Hindlimb muscle (tissue), 1 donor: ENCODE measurements at places on chromosomes 7 and 10.

- no peak for DNase-seq
Observed at GRCh38 chr7:1679966-1680730, 10.1 kb downstream of the ELFN1 start.

DNA sequence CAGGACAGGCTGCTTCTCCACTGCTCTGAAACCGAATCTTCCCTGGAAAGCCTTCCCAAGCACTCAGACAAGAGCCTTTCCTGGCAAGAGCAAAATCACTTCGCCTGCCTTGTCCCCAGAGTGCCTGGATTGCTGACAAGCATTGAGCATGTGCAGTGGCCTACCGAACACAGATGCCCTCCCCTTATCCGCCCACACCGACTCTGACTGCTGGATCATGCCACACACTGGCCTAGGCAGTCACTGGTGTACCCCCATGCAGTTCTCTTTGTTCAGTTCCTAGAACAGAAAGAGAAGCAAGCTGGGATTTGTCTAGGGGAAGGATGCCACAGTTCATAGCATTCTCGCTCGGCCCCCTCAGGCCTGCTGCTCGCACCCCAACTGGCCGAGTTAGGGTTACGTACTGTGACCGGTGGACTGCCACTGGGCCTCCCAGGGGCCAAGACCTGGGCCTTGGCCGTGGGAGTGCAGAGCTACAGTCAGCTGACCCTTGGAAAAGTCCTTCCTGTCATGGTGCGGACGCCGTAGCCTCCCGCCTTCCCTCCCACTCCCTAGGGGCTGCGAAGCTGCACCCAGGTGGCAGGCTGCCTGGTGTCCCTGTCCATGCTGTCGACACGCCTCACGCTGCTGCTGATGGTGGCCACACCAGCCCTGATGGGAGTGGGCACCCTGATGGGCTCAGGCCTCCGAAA is 6.9 kb downstream of the ABCB8 start:
- DNase-seq: no peak

DNA sequence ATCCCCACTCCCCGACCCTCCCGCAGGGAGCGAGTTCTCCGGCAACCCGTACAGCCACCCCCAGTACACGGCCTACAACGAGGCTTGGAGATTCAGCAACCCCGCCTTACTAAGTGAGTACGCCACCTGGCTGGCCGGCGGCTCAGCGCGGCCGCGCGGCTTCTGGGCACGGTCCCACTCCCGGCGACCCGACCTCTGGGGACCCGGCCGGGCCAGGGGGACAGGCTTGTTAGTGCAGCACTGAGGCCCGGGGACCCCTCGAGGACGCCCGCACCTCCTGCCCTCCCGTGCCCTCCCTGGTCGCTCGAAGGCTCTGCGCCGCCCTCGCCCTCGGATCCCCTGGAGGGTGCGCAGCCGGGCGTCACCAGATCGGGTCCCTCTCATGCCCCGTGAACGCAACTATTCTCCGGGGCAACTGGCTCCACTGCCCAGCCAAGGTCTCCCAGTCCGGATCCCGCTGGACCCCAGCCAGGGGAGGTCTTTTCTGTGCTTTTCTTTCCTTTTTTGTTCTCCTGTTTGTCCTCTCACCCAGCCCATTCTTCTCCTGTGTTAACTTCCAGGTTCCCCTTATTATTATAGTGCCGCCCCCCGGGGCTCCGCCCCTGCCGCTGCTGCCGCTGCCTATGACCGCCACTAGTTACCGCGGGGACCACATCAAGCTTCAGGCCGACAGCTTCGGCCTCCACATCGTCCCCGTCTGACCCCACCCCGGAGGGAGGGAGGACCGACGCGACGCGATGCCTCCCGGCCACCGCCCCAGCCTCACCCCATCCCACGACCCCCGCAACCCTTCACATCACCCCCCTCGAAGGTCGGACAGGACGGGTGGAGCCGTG is 81.8 kb downstream of the PAX2 start:
- no peak for DNase-seq

DNA sequence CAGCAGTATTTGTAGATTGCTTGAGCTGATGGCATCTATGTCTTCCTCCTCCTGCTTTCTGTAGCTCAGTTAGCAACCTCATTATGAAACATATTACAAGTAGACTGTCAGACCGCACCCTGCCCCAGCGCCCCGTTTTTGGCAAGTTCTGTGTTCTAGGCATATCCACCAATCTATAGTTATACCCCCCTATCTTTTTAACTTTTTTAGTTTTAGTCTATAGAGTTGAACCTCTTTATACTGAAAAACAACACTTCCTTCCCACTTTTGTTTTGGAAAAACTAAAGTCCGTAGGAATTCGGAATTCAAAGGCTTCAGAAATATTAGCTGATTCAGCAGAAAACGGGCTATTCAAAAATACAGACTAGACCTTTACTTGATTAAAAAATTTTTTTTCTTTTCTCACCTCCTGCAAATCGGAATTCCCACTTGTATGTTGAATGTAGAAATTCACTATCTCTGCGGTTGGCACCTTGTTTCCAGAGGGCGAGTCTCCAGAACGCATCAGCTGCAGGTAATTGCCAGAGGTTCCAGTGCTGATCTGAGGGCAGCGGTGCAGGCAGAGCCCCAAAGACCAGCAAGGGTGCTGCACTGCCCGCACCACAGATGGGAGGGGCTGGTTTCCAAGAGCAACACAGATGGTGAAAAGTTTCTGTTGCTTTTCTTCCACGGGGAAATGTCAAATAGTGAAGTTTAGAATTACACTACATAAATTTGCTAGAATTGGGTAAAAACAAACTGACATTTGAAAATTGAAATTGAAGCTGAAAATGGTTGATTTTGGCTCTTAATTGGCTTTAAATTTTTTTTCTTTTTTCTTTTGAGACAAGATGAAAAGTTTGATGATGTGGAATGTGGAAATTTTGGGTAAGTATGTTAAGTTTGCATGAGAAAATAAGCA is 2.2 kb upstream of the FZD8 start:
- no peak for DNase-seq

DNA sequence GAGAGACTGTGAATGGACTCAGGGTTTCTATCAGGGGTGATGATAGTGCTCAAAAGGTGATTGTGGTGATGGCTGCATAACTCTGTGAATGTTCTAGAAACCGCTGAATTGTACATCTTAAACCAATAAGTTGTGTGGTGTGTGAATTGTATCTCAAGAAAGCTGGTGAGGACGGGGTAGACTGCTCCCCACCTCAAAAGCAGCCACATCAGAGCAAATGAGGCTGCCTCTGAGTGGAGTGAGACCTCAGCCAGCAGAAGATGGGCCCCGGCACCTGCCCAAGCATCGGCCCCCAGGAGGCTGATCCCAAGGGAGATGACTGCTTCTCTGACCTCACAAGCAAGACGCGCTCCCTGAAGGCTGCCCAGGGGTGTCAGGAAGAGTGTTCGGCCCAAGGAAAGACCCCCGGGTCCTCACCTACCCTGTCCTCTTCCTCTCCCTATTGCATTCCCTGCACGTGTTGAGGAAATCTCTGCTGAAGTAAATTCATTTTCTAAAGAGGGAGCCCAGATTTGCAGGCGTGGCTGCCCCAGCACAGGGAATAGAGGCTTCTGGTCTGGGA is 279.3 kb upstream of the SHH start:
- DNase-seq: no peak

DNA sequence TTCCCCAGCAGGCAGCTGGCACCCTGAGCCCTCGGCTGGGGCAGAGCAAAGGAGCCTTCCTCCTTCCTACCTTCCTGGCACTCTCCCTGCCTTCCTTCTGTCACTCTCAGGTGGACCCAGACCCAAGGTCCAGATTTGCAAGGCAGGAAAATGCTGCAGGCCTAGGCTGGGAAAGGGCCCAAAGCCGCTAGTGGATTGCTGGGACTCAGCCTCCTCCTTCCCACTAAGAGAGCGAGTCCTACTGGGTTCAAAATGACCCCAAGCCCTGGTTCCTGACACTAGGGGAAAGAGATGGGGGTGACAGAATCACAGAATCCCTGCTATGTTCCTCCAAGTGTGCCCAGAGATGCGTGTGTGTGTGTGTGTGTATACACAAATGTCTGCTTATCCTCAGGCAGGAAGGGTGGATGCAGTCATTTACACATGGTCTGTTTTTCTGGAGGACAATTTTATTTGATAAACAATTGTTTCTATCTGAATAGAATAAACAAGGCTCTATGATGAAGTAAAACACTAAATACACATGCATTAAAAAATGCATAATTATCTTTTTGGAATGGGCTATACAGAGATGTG is 1.3 kb upstream of the PLAU start:
- DNase-seq: no peak
